BJ (cell line): ENCODE measurements at places on chromosomes 16 and 17.

DNA sequence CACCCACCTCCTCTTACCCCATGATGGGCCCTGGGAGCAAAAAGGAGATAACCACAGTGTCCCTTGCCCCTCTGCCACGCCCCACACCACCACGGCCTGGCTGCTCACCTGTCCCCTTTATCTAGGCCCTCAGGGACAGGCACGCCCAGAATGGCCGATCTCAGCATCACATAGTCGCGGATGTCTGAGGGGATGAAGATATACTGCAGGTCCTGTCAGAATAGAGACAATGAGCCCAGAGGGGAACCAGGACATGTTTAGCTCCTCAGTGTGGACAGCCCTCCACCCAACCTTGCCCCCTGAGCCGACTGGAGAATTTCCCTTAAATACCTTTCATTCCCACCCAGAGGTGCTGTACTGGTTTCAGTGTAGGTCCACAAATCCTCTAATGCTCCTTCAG, 15.2 kb downstream of the ST6GALNAC2 start:
- DNase-seq = no peak

GRCh38 chr17:20228860-20229259, 219.7 kb downstream of the SPECC1 start:
- no peak for DNase-seq

DNA sequence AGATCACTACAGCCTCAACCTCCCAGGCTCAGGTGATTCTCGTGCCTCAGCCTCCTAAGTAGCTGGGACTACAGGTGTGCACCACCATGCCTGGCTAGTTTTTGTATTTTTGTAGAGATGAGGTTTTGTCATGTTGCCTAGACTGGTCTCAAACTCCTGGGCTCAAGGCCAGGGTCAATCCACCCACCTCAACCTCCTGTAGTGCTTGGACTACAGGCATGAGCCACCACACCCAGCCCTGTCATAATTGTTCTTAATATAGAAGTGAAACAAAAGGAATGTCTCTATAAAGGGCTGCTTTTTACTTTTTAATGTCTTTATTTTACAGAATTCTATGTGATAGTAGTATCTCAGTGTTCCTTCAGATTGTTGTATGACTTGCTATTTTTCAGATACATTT, 345.2 kb upstream of the TBX2 start:
- DNase-seq = no peak

- DNase-seq = no peak
These were observed 141.1 kb downstream of the CCDC182 start for GRCh38 chr17:57603978-57604377.

DNA sequence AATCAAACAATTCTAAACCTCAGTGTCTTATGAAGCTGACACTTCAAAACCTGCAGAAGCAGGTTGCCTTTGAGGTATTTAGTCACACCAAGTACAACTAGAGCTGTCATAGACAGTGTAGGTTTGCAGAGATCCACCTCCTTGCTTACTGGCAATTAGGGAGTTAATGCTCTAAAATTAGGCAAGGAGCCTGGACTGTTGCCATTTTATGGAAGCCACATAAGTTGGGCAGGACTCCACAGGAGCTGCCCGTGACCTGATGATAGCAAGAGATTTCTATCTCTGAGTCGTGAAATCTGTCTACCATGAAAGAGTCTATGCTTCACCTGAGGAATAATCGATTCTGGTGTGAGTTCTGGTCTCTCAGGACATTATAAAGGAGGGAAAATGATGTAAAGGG, 8.9 kb downstream of the EME1 start:
- DNase-seq = no peak

GRCh38 chr17:47791025-47791424, 30.6 kb downstream of the OSBPL7 start:
- DNase-seq = no peak

DNA sequence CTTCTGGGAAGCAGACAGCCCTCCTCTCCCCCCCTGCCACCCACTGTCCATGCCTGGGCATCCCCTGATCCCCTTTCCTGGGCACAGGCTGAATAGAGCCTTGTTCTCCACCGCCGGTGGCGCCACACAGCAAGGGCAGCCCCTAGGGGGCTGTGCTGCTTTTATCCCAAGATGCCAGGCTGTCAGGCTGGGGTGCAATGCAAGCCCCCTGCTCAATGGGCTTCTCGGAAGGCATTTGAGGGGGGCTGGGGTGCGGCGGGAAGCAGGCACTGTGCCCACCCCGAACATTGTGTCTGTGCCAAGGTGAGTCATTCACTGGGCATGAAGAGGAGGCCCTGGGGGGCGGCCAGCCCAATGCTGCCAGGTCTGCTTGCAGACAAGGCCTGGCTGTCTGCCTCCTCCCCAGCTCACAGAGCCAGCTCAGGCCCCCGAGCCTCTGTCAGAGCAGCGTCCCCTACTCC, 1.5 kb upstream of the GFAP start:
- no peak for DNase-seq

DNA sequence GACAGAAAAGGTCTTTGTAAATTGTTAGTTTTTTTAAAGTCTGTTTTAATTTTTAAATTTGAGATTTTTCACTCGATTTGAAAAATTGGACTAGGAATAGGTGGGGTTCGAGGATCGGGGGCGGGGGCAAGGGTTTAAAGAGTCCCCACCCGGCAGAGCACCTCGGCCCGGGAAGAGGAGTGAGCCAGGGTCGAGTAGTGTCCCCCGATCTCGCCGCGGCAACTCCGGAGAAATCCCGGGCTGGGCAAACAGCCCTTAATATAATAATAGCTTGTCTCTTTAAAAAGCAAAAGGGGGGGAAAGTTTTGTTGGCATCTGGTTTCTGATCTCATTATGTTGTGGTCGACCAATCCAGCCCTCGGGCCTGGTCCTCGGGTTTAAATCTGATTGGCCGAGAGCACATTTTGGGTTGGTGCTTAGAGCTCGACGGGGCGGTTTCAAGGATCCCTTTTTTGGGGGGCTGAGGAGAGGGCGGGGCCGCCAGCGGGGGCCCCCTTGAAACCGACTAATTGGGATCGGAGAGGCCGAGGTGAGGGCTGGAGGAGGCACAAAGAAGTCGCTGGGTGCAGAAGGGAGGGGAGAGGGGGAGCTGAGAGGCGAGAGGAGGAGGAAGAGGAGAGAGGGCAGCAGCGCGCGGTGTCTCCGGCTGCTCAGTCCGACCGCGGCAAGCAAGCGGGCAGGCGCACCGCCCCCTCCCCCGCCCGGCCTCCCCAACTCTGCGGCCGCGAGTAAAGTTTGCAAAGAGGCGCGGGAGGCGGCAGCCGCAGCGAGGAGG, at the start of gene FZD2:
Gene FZD2 (plus strand): TSS at position 653 of the 775 bp plus-strand sequence. CDS start 205 bp downstream, outside the sequence.
- DNase-seq = peak; percentile 96

- no peak for DNase-seq
These were observed 2.8 kb downstream of the KRT10 start for GRCh38 chr17:40819528-40820125.

GRCh38 chr16:21702276-21702675, 38.5 kb downstream of the OTOA start:
- no peak for DNase-seq

DNA sequence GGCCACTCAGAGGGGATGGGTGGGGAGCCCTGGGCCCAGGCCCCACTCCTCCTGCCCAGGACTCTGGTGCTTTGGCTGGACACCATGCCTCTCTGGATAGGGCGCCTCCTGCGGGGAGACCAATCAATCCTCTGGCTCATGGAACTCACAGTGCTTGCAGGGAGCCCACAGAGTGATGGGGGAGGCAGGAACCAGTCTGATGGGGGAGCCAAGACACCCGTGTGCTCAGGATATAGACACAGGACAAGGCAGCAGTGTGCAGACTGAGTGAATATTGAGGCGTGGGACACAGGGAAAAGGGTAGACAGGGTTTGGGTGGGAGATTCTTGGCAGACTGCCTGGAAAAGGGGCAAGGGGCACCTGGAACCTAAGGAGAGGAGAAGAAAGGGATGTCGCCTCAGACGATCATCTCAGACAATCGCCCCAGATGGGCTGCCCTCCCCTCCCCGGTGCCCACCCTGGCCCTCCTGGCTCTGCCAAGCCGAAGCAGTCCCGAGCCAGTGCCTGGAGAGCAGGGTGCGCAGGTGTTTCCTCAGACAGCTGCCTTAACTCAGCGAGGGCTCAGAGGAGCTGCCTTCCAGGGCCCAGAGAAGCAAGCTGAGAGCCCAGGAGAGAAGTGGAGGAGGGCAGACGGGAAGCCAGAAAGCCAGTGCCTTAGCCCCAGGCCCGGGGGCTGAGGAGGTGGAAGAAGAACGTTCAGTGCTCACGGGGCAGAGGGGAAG, 37.4 kb upstream of the DLX4 start:
- DNase-seq = no peak

- DNase-seq = no peak
These were observed 132.6 kb upstream of the CACNG5 start for GRCh38 chr17:66702106-66702936.

GRCh38 chr16:2979669-2980226, 498 bp downstream of the PKMYT1 start:
- DNase-seq = no peak

DNA sequence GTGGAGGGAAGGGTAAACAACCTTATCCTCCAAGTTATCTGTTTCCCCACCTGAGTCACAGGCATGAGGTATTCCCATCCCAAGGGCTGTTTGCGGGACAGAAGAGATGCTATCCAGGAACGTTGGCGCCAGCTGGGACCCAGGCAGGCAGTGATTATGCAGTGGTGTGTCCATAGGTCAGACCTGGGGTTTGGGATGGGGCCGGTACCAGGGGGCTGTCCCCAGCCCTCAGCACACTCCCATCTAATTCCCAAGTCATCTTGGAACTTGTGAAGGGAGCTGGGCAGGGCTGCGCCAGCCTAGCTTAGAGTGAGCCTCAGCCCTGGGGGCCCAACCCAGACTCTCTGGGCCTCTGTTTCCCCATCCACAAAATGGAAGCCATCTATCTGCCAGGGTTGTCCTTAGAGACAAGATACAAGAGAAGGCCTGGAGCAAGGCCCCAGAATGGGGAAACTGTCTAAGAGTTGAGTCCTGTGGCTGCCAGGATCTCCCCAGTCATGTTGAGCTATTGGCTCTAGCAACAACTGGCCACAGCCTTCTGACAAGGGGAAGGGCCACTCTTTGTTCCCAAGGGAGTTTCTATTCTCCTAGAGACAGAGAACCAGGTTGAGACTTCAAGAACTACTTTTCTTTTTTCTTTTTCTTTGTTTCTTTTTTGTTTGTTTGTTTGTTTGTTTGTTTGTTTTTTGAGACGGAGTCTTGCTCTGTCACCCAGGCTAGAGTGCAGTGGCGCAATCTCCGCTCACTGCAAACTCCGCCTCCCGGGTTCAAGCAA, 9.8 kb upstream of the JUP start:
- no peak for DNase-seq

DNA sequence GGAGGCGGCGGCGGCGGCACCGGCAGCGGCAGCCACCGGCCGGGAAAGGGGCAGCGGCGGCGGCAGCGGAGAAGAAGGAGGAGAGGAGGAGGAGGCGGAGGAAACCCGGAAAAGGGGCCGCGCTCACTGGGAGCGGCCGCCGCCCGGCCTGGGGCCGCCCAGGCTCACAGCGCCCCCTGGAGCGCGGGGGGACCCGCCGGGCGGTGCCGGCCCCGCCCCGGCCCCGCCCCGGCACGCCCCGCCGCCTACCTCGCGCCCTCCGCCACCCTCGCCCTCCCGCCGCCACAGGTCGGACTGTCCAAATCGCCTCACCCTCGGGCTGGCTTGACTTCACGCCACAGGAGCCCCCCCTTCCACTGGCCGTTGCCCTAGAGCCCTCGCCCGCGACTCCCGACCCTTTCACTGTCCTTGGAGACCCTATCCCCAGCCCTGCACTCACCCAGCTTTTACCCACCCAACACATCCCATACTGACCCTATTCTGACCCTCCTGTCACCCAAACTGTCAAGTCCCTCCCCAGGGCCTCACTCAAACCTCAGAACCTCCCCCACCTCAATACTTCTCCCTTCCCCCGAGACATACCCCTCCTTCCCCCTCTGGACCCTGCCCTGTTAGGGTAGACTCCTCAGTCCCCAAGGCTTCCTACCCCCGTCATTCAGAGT, at the start of gene CSNK2A2:
Gene CSNK2A2 (minus strand): TSS at position 85 of the 662 bp plus-strand sequence. CDS start 370 bp downstream, outside the sequence.
- no peak for DNase-seq

- DNase-seq = no peak
These were observed 394.7 kb downstream of the SEC14L1 start for GRCh38 chr17:77535435-77535834.

DNA sequence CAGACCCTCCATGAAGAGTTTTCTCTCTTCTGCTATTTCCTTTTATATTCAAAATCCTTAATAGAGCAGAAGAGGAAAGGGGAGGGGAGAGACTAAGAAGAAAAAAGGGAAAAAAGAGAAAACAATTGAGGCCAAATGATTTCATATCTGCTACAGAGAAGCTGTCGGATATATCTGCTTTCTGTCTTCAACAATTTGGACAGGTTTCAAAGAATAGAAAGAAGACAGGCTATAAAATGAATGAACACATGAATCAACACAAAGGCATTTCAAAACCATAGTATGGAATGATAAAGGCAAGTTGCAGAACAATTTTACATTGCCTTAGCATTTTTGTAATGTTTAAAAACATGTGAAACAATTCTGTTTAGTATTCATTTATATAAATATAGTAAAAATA, 4.7 kb upstream of the CMTR2 start:
- DNase-seq = no peak
